ENCODE measurements at places on chromosomes 2 and 18. TPM values are rescaled to one million over a fixed set of nuclear protein-coding genes. Genes with fewer than 3 reads are reported as not detected.

Gene ERFE
- total RNA-seq = not detected

Gene COLEC12
- 0.05 TPM for total RNA-seq

Gene TOGARAM2
- not detected for total RNA-seq

Gene C2orf92
- total RNA-seq = 8.9 TPM

Gene NYAP2
- not detected for total RNA-seq

Gene DCDC2C
- total RNA-seq = not detected

Gene ZNF2
- 4.9 TPM for total RNA-seq

Gene CRIM1
- 0.71 TPM for total RNA-seq

Gene DYNAP
- not detected for total RNA-seq

Gene LCT
- total RNA-seq = not detected

Gene TMEM247
- total RNA-seq = not detected

GRCh38 chr2:98532756-98533155 lies 75.6 kb downstream of the COA5 start:
- H3K27me3 ChIP-seq = no peaks in the 10 kb centered on the region
- H3K4me3 ChIP-seq = no peak overlapping the region
- DNase-seq = no peak
- H3K36me3 ChIP-seq = peaks cover 18% of the 10 kb centered on the region
- no peak overlapping the region for H3K27ac ChIP-seq

GRCh38 chr18:56152551-56153310 lies 485.7 kb downstream of the TXNL1 start:
- no peak for DNase-seq
- H3K4me1 ChIP-seq = no peaks in the 10 kb centered on the region
- H3K27me3 ChIP-seq = no peaks in the 10 kb centered on the region

- H3K27me3 ChIP-seq = peaks cover 3% of the 10 kb centered on the region
- no peak for DNase-seq
- H3K36me3 ChIP-seq = no peaks in the 10 kb centered on the region
- no peak overlapping the region for H3K4me3 ChIP-seq
- H3K27ac ChIP-seq = no peak overlapping the region
These were observed 25.3 kb downstream of the ITM2C start for GRCh38 chr2:230889911-230890601.

DNA sequence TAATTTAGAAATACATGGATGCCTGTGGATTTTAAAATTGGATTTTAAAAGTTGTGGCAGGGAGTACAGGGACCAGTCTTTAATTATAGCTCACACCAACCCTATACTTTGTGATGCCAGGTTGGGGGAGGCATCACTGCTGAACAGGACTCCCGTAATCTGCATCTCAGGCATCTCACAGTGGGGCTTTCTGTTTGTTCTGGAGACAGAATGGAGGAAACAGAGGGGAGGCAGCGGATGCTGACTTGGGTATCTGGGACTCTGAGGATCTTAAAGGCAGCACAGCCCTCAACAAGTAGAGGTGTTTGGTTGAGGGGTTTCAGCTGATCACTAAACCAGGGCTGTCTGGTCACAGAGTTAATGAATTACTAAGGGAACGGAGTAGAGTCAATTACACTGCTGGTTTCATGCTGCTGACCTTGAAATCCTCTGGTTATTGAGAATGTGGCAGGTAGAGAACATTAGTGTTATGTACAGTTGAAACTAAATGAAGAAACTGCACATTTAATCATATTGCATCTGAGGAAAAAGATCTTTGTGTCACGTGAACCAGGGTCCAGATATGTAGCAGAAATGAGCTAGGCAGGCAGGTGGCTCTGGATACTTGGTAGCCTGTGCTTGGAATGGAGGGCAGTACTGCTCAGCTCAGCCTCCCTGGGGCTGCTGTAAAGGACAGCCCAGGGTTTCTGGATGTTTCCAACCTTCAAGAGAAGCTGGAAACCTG lies 40.3 kb downstream of the FHOD3 start:
- no peak overlapping the region for H3K4me3 ChIP-seq
- no peak overlapping the region for H3K27ac ChIP-seq
- DNase-seq = no peak

GRCh38 chr2:44767691-44768090 lies 173.8 kb upstream of the SIX3 start:
- peaks cover 9% of the 10 kb centered on the region for H3K4me1 ChIP-seq
- H3K27me3 ChIP-seq = peaks cover 22% of the 10 kb centered on the region
- H3K27ac ChIP-seq = no peak overlapping the region
- no peak for DNase-seq
- H3K4me3 ChIP-seq = no peak overlapping the region
- H3K36me3 ChIP-seq = no peaks in the 10 kb centered on the region

DNA sequence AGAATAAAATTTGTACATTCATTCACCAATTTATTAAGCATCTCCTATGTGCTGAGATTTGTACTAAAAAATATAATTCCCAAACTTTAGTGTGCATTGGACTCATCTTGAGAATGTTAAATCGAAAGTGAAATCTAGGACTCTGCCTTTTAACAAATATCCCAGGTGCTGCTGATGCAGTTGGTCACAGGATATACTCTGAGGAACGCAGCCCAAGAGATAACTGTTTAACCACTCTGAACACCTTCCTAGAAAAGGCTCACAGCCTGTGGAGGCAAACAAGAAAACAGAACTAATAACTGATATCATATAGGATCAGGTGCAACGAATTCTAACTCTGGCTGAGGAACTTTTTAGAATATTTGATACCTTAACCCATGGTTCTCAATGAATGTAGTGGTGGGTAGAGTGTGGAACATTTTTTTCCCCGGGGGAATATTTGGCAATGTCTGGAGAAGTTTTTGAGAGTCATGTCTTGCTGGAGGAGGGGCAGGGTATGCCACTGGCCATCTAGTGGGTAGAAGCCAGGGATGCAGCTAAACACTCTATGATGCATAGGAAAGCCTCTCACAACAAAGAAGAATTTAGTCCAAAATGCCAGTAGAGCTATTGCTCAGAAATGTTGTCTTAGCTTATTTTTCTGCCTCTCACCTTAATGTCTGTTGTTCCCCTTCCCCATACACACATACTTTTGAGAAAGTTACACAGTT lies 96.5 kb downstream of the EHBP1 start:
- peaks cover 4% of the 10 kb centered on the region for H3K4me1 ChIP-seq
- H3K4me3 ChIP-seq = no peak overlapping the region
- H3K27ac ChIP-seq = no peak overlapping the region
- no peak for DNase-seq
- no peaks in the 10 kb centered on the region for H3K27me3 ChIP-seq

DNA sequence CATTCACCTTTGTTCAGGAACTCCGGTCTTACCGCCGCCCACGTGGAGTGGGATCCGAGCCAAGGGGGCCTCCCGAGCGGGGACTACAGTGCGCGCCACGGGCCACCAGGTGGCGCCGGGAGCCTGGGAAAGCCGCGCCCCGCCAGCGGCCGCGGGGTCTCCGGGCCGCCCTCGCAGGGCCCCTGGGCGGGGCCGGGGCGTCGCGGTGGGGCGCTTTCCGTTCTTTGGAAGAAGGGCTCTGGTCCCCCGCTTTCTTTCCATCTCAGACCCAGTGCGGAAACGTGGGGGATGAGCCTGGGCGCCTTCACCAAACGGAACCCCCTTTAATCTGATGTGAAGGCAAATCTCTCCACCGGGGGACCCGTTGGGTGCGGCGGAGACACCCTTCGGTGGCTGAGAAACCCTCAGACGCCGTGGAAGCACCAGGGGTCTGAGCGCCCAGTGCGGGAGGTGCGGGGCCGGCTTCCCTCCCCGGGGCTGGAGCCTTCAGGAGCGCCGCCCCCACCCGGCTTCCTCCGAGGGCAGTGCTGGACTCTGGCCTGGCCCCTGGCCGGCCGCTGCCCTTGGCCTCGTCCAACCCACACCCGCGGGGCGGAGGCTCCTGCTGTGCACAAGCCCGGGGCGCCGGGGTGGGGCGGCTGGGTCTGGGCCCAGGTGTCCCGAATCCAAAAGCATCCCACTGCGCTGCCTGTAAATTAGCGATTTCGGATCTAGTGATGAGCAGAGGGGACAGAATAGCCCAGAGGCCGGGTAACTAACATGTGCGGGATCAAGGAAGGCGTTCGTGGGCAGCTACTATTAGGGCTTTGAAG lies 44.6 kb downstream of the GORASP2 start:
- H3K4me3 ChIP-seq = peak overlapping the region; percentile 87
- H3K4me1 ChIP-seq = peaks cover 15% of the 10 kb centered on the region
- no peaks in the 10 kb centered on the region for H3K27me3 ChIP-seq
- peak overlapping the region; percentile 81 for H3K27ac ChIP-seq
- peaks cover 1% of the 10 kb centered on the region for H3K36me3 ChIP-seq

GRCh38 chr2:227038550-227039189 lies 125.3 kb downstream of the COL4A4 start:
- peaks cover 43% of the 10 kb centered on the region for H3K36me3 ChIP-seq
- no peak overlapping the region for H3K27ac ChIP-seq
- H3K27me3 ChIP-seq = no peaks in the 10 kb centered on the region

DNA sequence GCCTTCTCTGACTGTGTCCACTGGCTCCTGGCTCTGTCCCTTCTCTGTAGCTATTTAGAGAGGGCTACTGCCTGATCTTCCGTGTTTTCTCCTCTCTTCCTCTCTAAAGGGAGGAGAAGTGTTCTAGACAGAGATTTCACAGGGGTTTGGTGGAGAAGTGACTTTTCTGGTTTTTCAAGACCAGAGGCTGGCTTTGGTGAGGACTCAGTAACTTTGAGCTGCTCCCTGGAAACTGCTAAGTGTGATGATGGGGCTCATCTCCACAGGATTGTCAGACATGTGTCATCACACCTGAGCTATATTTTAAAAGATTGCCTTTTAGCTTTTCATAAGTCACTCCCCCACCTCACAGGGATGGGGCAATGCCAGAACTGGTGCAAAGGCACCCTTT lies 6.2 kb downstream of the MAL start:
- peaks cover 20% of the 10 kb centered on the region for H3K27me3 ChIP-seq
- no peak overlapping the region for H3K4me3 ChIP-seq
- no peaks in the 10 kb centered on the region for H3K36me3 ChIP-seq
- no peak overlapping the region for H3K27ac ChIP-seq

DNA sequence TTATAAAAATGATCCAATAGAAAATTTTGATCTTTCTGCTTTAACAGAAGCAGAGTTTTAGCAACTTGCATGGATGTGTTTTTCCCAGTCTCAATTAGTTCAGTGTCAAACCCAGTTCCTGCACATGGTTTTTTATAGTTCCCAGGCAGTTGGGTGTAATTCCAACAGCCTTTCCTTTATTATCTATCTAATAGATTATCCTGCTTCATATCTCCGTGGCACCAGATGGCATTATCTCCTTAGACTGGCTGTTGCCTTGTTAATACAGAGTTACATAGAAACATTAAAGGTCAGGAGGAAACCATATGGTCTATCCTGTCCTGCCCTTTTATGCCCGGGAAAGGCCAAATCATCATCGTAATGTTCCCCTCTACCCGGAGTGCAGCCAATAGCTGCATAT lies 400.9 kb upstream of the SMIM21 start:
- H3K27ac ChIP-seq = no peak overlapping the region
- H3K4me1 ChIP-seq = no peaks in the 10 kb centered on the region
- H3K4me3 ChIP-seq = no peak overlapping the region
- DNase-seq = no peak

DNA sequence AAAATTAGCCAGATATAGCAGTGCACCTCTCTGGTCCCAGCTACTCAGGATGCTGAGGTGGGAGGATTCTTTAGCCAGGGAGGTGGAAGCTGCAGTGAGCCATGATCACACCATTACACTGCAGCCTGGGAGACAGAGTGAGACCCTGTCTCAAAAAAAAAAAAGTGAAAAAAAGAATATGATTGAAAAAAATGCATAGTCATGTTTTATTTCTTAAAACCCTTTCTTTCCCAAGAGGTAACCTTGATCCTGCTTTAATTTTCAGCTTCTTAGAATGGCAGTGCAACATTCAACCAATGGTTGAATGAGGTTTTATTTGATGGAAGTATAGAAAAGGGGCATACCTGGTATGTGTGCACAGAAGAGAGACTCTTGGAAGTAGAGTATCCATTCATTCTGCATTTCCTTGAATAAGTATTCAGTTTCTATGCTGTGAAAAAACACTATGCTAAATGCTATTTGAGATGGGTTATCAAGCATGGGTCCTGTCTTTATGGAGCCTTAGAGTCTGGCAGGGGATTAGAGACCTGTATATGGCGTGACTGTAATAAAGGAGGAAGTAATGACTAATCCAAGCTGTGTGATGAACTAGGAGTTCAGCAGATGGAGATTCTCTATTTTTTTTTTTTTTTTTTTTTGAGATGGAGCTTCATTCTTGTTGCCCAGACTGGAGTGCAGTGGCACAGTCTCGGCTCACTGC lies 146.3 kb downstream of the WDSUB1 start:
- no peak overlapping the region for H3K4me3 ChIP-seq
- H3K27me3 ChIP-seq = peaks cover 12% of the 10 kb centered on the region
- H3K4me1 ChIP-seq = no peaks in the 10 kb centered on the region

GRCh38 chr2:206241736-206242135 lies 32.7 kb upstream of the ZDBF2 start:
- no peak overlapping the region for H3K4me3 ChIP-seq
- peaks cover 4% of the 10 kb centered on the region for H3K27me3 ChIP-seq
- no peak for DNase-seq
- H3K4me1 ChIP-seq = peaks cover 20% of the 10 kb centered on the region
